ENCODE measurements at places on chromosomes 6 and 20.

DNA sequence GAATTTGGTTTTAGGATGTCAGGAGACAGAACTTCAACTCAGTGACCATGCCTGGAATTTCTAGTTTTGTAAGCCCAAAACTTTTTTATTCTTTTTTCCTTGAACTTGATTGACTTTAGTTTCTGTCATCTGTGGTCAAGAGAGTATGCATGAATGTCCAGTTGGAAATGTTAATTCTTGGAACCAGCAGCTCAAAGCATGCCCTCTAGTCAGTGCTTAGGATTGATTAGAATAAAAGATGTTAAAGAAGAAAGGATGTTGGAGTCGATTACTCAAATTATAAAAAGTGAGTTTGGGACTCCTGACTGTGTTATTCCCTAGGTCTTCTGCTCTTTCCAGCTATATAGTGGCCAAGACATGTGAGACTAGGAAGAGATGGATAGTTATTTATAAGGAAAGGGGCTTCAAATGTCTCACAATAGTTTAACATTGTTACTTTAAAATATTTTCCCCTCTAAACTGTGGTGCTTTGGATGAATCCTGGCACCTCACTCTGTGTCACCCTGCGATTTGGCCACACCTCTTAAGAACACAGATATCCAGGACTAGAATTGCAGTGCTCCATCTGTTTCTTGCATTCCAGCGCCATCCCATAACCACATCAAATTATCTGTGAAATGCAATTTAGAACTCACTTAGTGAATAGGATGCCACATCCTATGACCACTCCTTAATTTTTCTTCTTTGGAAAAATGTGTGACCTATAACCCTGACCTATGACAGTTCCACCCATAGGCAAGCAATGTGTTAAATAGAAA, 298.5 kb downstream of the EYA4 start:
- DNase-seq, result no peak

- no peak for DNase-seq
Observed at GRCh38 chr6:68468244-68468884, 166.7 kb upstream of the ADGRB3 start.

DNA sequence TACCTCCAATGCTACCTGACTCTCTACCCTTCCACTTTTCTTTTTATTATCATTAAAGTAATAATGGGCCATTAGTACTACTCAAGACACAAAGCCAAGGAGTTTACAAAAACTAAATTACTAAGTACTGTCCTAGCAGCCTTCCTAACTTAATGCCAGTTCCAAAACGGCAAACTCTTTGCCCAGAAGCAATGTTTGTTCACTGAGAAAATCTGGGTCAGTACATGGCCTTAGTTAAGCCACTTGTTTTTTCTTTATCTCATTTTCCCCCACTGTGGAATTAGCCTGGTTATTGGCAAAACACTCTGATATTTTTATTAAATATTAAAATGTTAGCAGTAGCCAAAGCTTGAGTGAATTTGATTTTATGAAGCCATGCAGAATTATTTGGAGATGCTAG, 242.4 kb downstream of the KCNQ5 start:
- DNase-seq, result no peak

DNA sequence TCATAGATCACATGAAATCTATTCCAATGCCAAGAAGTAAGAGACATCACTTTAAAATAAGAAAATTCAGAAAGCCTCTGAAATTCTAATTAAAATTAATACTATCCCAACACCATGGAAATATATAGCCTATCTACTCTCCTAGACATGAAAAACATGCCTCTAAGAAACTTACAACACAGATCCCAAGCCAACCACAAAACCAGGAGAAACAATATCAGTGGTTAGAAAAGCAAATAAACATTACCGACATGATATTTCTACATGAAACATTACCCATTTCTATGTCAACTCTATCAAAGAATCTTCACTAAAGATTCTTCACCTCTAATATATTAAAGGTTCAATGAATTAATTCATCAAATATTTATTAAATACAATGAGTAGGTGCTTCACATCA, 4.8 kb downstream of the EPB41L2 start:
- DNase-seq, result no peak

- DNase-seq, result no peak
Observed at GRCh38 chr20:10581823-10582222, 92.0 kb downstream of the JAG1 start.

DNA sequence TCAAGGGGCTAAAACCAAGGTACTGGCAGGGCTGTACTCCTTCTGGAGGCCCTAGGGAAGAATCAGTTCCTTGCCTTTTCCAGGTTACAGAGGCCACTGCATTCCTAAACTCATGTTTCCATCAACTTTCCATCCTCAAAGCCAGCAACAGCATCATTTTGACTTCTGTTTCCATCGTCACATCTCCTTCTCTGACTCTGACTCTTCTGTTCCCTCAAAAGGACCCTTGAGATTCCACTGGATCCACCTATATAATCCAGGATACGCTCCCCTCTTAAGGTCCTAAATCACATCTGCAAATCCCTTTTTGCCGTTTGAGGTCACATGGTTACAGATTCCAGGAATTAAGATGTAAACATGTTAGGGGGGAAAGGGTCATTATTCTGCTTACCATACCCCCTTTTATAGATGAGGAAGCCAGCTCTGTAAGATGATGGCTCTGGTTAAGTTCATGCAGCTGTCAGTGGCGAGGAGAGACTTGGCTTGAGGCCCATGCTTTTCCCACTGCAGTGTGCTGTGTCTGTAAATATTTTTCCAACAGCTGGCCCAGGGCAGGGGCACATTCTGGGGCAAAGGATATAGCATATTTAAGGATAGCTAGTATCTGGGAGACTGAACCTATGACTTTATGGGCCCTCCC, 114.6 kb downstream of the TNFRSF21 start:
- DNase-seq, result peak; percentile 40

GRCh38 chr6:155974811-155975323, 519.2 kb upstream of the NOX3 start:
- DNase-seq, result no peak

DNA sequence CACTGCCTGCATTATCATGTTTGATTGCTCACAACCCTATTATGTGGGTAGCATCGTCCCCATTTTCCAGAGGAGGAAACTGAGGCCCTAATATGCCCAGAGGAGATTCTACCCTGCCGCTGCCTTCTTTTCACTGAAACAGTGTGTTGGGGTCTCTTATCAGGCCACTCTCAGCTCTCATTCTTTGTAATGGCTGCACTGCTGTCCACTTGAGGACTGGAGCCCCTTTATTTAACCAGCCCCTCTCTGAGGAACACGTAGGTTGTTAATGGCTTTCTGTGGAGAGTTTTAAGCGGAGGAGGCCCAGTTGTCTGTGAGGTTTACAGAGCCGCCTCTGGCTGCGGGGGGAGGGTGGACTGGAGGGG, 32.5 kb downstream of the SRC start:
- DNase-seq, result no peak

- no peak for DNase-seq
Observed at GRCh38 chr20:23583526-23583925, 15.2 kb upstream of the CST9L start.

DNA sequence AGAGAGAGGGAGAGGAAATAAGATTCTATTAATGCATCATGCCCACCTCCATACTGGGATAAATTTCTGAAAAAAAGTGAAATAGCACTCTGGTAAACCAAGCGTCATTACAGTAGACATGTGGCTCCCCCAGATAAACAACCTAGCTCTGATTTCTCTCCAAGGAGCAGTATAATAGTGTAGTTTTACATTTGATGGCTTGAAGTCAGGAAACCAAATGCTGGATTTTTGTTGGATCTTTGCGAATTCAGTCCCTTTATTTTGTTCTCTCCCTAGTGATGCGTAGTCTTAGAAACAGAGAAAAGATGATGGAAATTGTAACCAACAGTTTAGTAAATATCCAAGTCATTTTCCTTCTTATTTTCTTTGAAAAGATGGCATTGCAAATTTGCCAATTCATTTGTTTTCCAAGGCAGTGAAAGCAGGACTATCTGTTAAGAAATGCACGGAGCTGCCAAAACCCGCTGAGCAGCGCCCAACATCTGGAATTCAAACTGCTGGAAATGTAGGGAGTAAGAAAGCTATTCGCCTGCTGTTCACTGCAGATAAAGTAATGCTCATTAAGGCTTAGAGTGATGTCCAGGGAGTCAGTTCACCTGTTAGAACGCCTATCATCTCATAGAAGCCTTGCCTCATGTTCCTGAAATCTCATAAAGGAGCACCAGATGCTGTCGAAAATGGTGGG, 85.7 kb upstream of the DOK5 start:
- no peak for DNase-seq

GRCh38 chr6:121540210-121540609, 104.8 kb downstream of the GJA1 start:
- DNase-seq, result no peak

DNA sequence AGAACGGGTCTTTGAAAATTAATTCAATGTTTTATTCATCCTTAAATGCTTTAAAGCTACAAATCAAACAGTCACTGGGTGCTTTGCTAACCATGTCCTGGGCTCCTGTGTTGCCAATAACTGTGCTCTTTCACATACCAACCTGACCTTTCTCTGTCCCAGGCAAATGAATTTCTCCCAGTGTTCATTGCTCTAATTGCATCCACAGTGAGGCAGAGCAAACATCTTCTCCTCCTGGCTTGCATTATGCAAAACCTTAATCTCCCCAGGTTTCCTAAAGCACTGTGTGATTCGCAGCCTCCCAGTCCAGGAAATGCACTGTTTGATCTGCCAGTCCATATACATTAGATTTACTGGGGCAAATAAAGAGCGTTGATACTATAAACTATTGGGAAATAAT, 219.0 kb downstream of the PREX1 start:
- no peak for DNase-seq

GRCh38 chr6:151680846-151681432, 126.5 kb upstream of the ESR1 start:
- DNase-seq, result no peak

- no peak for DNase-seq
Observed at GRCh38 chr20:57429580-57430200, 38.5 kb downstream of the RBM38 start.

- DNase-seq, result no peak
Observed at GRCh38 chr6:5634525-5634924, 372.2 kb downstream of the NRN1 start.

GRCh38 chr6:47489995-47490394, 12.4 kb downstream of the CD2AP start:
- no peak for DNase-seq

GRCh38 chr20:49526056-49526455, 41.9 kb downstream of the PTGIS start:
- DNase-seq, result no peak

DNA sequence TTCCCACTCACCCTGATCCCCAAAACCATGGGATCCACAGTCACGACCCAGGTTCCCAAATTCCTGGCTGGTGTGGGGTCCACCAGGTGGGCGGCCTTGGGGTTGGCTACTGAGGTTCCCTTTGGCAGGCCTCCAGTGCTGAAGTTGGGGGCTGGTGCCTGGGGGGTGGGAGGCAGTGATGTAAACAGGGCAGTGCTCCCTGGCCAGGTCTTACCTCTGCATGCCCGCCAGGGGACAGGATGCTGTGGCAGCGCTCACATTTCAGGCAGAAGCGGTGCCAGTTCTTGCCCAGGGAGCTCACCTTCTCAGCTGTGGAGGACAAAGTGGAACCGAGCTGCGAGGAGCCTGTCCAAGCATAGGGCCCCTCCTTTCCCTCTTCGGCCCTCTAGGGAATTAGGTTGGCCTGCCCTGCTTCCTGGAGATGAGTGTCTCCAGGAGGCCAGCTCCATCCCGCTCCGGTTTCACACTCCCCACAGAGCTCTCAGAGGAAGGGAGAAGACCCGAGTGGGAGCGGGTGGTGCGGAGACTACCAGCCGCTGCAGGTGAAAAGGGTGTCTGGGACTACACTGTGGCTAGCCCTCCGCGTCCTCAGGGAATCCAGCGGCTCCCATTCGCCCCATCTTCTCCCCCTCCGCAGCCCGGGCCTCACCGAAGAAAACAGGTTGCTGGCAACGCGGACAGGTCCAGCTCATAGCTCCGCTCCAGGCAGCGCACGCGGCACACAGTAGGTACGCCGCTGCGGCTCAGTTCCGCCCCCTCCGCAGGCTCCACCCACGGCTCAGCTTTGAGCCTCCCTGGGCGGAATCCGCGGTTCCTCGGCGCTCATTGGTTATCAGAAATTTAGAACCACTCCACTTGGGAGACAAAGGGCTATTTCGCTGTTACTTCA, at the start of gene CRIP3:
TSS of gene CRIP3 (minus strand) at position 726 of the 889 bp plus-strand sequence. CDS start at position 692, 34 bp downstream.
- no peak for DNase-seq

- no peak for DNase-seq
Observed at GRCh38 chr6:169653691-169654090, 48.1 kb downstream of the WDR27 start.

- DNase-seq, result no peak
Observed at GRCh38 chr6:149153693-149154092, 163.8 kb upstream of the TAB2 start.

- DNase-seq, result no peak
Observed at GRCh38 chr20:50992733-50993457, 30.0 kb downstream of the KCNG1 start.

DNA sequence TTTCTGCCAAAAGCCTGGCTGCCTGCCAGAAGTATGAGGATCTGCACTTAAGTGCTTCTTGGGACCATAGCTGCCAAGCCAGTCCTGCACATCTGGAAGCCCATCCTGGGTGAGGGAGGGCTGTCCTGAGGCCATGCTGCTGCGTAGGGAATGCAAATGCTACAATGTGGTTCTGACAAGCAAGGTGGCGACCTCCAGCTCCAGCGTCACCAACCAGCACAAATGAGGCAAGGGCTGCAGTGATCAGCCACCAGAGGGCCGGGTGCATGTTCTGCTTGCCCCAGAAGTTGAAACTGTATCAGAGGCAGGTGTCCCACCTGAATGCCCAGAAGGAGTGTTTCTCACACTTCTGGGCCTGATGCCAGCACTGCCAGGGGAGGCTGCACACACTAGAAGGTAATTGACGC, 99.1 kb upstream of the KCNQ5 start:
- DNase-seq, result no peak

Measured in liver (tissue), 10 donors.